ENCODE measurements at places on chromosomes 4 and X.

DNA sequence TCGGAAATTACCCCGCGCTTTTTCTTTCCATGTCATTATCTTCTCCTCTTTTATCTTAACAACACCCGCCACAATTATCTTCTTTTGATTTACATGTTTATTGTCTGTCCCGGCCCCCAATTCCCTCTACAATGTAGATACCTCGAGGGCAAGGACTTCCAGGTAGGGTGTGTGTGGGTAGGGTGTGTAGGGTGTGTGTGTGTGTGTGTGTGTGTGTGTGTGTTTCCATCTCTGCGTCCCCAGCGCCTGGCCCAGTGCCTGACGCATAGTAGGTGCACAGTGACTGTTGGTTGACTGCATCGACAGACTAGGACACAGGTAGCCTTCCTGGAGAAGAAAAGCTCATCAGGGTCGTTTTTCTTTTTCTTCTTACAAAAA is 103.1 kb downstream of the UCHL1 start:
- no peak for DNase-seq

- no peak for DNase-seq
These were observed 576.8 kb upstream of the SMIM31 start for GRCh38 chr4:164177153-164177552.

DNA sequence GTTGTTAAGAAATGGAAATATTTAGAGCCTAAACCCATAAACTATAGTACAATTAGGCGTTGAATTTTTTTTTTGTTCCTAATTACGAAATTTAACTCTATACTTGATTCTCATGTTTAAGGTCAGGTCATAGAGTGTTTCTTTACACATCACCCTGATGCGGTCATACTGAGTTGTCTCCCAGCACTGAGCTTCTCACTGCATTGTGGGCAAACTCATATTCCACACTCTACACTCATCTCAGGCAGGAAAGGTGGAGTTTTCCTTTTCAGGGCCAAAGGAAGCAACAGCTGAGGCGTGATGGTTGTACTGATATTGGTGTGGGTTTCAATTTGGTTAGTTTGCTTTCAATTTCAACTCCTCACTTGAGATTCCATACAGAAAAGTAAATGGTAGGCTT is 75.4 kb downstream of the FAT4 start:
- peak; percentile 49 for DNase-seq

GRCh38 chr4:158801066-158801465 is 32.2 kb downstream of the FNIP2 start:
- no peak for DNase-seq

GRCh38 chrX:136251041-136251991 is at the start of gene MAP7D3:
TSS of gene MAP7D3 (minus strand) at chrX:136251400. CDS start at chrX:136251358, 42 bp downstream.
- peak; percentile 91 for DNase-seq

DNA sequence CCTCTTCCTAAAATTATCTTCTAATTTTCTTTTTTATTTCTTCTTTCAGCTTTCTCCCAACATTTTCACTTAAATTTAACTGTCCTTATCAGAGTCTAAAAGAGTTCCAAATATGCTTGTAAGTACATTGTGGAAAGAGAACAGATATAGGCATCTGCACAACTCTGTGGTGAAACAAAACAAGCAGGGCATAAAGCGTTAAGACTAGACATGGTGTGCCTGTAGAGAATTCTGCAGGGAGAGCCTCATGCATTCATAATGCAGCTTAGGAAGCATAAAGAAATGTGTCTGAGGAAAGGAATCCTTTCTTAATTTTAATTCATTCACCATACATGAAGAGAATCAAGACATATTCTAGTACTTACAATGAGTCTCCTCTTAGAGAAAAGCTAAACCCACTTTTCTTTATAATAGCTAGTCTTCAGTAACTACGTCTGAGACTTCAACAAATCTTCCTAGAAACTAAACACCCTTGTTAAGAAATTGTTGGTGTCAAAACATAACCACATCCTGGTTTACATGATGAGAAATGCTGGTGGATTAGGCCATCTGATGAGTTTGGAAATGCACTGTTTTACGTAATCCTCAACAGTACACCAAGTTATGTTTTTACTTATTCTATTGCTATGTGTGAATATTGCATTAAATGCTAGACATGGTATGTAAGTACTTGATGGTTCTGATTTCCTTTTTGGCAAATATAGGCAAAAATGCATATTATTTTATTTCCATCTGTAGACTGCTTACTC is 307.8 kb upstream of the GIMD1 start:
- DNase-seq: peak; percentile 55

DNA sequence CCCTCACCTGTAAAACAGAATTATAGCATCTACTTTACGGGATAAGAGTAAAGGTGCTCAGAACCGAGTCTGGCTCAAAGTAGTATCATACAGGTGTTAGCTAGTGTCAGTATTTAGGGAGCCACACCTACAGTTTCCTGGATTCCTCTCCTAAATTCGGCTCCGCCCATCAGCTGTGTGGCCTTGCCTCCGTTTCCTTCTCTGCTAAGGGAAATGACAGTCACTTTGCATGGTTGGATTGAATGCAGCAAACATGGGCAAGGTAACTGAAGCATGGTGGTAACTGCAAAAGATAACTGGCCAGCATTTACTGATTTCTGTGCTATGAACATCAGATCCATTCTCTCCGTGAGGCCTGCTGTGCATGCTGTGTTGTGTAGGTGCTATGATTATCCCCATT is 2.8 kb downstream of the PPP1R3F start:
- DNase-seq: no peak

GRCh38 chr4:152277333-152277732 is 258.6 kb downstream of the FBXW7 start:
- DNase-seq: no peak

GRCh38 chr4:8838296-8838960 is 33.2 kb downstream of the HMX1 start:
- DNase-seq: no peak

GRCh38 chr4:140012688-140013486 is 141.1 kb downstream of the MAML3 start:
- DNase-seq: peak; percentile 58

DNA sequence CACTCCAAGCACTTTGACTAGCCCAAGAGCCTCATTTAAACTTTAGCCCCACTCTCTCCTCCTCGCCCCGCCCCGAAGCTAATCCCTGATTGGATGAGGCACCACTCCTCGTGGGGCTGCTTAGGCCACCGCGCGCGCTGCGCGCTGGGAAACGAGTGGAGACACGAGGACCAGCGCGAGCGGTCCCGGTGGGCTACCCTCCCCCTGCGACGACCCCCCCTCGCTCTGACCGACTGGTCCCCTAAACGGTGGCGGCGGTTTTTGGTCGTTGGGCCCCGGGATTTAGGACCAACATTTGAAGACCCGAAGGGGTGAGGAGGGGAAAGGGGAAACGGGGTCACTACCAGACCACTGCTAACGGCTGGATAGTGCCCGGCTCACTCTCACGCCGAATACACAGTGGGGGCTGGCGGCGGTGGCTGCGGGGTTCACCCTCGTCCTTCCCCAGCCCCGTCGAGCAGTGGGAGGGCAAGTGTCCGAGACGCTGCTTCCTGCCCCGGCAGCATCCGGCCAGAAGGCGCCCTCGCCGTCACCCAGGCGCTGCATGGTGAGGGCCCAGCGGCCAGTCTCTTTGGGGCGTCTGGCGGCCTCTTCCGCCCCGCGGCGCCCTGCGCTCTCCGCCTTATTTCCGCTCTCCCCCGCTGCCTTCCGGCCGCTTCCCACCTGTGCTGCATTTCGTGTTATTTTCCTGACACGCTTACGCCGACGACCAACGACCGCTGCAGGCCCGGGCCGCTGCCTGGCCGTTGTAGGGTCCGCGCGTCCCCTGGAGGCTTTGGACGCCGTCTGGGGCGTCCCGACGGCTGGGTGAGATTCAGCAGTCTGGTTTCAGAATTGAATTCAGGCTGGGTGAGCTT is at the start of gene RBM46:
Gene RBM46, plus strand, starts transcription at position 147 of the 857 bp plus-strand sequence. CDS start 15,481 bp downstream, outside the sequence.
- peak; percentile 5 for DNase-seq

DNA sequence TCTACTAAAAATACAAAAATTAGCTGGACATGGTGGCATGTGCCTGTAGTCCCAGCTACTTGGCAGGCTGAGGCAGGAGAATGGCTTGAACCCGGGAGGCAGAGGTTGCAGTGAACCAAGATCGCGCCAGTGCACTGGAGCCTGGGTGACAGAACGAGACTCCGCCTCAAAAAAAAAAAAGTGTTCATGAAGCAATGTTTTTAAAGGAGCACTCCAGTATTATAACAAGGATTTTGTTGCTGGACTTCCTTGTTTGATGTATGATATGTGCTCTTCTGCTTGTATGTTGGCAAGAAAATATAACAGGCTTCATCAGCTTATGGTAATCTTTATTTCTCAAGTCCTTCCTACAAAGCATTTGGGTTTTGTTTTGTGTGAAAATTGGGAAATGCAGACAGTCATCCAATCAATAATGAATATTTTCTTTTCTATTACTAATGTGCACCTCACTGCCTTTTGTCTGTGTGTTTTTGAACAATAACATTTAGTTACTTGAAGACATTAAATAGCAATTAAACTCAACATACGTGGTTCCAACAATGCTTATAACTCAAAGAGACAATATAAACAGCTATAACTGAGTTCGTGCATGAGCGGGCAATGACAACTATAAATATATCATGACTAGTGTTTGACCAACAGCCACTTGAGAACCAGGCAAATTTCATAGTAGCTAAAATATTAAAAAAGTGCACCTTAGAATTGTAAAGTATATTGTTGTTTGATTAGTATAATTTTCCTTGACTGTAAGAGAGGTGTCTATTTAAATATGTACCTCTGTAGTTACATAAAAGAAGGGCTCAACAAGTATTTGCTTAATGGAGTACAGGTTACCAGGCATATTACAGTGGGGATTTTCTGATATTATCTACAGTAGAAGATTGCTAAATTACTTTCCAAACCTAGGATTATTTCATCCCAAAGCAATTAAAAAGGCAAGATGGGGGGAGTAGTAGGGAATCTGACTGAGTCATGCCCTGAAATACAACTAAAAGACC is 210.7 kb downstream of the PPP3CA start:
- no peak for DNase-seq

DNA sequence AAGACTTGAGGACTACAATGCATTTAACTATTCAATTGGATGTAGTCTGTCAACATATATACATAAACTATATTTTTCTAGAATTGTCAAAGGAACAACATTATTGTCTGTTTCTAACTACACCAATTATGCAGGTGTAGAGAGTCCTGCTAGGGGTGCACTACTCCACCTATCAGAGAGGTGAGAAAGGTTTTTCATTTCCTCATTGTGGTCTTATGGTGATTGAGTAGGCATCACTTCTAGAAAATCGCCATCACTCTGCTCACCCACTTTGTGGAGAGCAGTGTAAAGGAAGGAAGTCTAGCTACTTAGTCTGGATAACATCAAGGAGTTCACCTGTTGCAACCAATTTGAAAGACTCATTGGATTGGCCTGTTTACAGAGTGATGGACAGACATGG is 4.4 kb upstream of the ADH1C start:
- no peak for DNase-seq

GRCh38 chrX:45172890-45173289 is 27.8 kb downstream of the DIPK2B start:
- no peak for DNase-seq

DNA sequence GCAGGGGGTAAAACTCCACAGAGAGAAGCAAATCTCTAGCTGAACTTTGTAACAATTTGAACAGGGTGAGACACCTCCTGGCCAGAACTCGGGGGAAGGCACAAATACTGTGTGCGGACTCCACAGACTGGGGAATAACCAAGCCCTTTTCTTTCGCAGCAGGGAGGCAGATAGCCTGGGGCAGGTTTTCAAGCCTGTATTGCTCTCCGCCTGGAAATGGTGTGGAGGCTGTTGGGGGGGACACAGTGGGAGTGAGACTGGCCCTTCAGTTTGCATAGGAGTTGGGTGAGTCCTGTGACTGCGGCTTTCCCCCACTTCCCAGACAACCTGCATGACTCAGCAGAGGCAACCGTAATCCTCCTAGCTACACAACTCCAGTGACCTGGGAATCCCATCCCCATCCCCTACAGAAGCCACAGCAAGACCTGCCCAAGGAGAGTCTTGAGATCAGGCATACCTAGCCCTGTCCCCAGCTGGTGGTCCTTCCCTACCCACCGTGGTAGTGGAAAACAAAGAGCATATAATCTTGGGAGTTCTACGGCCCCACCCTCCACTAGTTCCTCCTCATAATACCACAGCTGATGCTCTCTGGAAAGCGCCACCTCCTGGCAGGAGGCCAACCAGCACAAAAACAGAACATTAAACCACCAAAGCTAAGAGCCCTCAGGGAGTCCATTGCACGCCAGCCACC is 12.9 kb upstream of the SMPX start:
- DNase-seq: no peak

- DNase-seq: no peak
These were observed 135.8 kb upstream of the TBL1X start for GRCh38 chrX:9329056-9329455.

- DNase-seq: no peak
These were observed 186.0 kb downstream of the CRLF2 start for GRCh38 chrX:1026263-1027015.

DNA sequence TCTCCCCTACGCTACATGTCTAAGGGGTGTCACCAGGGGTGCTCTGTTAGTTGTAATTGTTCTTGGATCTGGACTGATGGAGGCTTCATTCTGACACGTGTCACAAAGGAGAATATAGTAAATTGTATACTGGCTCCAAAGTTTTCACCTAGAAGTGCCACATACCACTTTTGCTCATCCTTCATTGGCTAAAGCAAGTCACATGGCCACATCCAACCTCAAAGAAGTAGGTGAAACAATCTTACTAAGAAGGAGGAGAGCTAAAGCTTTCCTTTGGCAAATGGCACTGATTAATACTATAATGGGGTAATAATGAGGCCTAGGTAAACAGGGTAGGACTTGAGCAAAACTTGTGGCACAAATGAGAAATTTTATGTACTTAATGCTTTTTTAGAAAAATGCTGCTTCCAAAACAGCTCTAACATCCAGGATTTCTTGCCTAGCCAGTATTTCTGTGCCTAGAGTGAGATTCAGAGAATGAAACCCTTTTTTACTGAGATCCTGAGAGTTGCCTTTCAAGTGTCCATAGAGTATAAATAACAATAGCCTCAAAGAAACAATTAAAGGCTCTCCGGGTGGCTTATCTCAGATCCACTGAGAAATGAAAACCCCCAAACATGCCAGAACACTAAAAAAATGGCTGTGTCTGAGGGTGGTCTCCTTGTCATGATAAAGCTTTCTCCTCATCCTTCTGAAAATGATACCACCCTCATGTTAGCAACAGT is 34.7 kb downstream of the NHS start:
- no peak for DNase-seq

DNA sequence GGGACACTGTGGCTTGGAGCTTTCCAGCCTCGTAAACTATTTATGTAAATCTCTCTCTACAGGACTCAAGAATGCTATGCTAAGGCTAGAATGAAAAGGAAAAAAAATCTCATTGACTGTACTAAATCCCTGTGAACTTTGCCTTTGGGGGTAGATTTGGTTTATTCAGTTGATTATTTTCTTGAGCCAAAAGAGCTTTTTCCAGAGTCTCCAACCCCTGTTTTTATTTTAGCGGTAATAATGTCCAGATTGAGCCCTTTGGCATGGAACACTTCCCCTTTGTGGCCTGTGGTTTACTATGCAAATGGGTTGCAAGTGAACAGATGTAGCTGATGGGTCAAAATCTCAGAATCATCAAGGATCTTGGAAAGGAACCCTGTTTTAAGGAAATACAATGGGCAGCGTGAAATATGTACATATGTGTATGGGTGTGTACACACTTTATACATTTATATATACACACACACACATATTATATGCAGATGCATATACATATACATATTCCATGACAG is 72.9 kb downstream of the FAM9B start:
- DNase-seq: peak; percentile 8
